H7 (cell line): ENCODE measurements at places on chromosomes 2 and 18.
A peak's percentile ranks its signal among the peaks of the same experiment; 100 is the strongest.

- no peak for DNase-seq
Observed at GRCh38 chr18:615092-615521, 18.3 kb downstream of the CLUL1 start.

DNA sequence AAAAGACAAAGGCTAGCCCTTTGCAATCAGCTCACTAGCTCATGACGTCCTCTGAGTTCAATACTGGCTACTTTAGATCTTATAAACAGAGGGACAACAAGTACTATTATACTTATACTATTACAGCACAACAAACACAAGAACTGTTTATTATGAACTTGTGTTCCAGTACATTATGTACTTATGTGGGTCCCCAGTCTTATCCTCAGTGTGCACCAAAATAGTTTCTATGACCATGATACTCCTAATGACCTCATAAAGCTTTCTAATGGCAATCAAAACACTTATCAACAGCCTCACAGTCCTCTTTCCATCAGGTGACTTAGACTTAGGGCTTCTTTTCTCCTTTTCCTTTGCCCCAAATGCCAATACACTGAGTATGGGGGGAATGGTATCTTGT, 614.4 kb downstream of the CNTNAP5 start:
- no peak for DNase-seq

DNA sequence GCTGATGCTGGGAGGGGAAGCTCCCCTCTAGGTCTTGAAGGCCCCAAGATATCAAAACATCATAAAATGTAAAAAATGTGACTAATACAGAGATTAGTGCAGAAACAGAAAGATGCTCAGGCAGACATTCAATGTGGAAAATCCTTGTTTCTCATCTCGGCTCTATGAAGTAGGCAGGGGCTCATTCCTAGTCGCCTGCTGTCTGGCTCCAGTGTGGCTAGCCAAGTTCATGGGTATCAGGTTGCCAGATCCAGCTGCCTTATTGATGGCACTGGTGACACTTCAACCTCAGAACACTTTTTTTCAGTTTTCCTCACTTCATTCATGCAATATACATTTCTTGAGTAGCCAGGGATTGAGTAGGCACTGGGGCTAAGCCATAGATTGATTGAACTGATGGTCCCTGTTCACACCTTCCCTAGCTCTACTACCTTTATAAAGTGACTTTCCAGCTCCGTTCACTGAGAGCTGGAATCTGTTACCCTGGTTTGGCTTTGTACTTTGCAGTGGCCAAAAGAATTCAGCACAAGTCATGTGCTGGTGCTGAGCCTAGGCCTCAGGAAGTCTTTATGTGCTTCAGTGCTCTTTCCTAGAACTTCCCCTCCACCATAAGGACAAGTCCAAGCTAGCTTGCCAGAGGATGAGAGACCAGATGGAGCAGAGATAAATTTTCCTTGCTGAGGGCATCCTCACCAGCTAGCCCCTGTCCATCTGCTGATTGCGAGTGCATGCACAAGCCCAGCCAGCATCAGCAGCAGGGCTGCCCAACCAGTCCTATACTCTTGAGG, 373.6 kb upstream of the ST6GAL2 start:
- no peak for DNase-seq

- peak; percentile 54 for DNase-seq
Observed at GRCh38 chr2:33412920-33413319, 63.5 kb upstream of the RASGRP3 start.

DNA sequence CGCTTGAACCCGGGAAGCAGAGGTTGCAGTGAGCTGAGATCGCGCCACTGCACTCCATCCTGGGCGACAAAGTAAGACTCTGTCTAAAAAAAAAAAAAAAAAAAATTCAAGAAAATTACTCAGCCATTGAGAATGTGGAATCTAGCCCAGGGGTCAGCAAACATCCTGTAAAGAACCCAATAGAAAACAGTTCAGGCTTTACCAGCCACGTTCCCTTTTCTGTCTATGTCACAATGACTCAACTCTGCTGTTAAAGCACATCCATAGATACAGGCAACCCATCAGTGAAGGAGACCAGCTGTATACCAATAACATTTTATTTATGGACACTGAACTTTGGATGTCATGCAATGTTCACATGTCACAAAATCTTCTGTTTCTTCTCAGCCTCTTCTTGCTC, 435.6 kb upstream of the GYPC start:
- no peak for DNase-seq

DNA sequence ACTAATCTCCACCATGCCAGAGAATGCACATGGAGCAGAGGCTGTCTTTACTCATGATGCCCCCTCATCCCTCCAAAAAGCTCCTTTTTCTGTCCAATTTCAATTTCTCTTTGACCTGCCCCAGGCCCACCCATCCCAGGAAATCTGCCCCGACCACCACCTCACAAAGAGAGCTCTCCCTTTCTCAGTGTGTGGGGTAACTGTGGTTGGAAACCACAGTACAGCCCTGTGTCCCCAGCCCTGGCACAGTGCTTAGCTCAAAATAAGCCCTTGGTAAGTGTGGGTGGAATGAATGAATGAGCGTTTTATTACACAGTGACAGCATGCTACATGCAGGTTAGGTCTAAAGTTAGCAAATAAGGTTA, 43.7 kb upstream of the CAB39 start:
- no peak for DNase-seq

GRCh38 chr18:68757126-68757525, 40.8 kb upstream of the CCDC102B start:
- DNase-seq: no peak

GRCh38 chr2:6676241-6676640, 189.5 kb downstream of the CMPK2 start:
- no peak for DNase-seq

GRCh38 chr18:21612125-21613039, at the start of gene SNRPD1:
TSS of gene SNRPD1 (plus strand) at chr18:21612314. CDS start at chr18:21612430, 116 bp downstream.
- DNase-seq: peak; percentile 96

DNA sequence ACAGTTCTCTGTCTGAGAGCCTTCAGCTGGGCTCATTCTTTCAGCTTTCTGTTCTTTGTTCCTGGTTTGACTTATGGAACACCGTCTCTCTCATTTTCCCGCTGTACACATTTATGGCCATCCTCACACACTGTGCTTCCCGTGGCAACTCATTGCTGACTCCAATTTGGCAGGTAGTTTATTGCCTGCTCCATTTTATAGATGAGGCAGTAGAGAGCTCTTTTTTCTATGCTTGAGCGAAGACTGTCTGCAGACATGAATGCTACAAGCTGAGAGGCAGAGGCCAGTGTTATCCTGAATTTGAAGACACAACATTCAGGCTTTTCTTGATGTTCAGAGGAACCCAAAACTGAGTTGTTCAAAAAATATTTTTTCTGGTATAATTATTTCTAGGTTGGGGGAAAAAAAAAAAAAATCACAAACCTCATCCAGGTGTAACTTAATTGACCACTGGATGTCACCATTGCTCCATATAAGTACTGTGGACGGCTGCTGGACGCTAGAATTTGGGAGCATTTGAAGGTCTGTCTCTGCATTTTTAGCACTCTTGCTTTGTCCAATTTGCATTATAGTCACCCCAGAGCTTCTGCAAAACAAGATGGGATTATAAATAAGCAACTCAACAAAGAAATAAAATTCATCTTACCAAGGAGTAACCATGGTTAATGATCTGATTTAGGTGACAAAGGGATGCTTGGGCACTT, 83.5 kb downstream of the HRH4 start:
- DNase-seq: peak; percentile 17

GRCh38 chr2:10042301-10043161, 819 bp upstream of the KLF11 start:
- DNase-seq: peak; percentile 90

DNA sequence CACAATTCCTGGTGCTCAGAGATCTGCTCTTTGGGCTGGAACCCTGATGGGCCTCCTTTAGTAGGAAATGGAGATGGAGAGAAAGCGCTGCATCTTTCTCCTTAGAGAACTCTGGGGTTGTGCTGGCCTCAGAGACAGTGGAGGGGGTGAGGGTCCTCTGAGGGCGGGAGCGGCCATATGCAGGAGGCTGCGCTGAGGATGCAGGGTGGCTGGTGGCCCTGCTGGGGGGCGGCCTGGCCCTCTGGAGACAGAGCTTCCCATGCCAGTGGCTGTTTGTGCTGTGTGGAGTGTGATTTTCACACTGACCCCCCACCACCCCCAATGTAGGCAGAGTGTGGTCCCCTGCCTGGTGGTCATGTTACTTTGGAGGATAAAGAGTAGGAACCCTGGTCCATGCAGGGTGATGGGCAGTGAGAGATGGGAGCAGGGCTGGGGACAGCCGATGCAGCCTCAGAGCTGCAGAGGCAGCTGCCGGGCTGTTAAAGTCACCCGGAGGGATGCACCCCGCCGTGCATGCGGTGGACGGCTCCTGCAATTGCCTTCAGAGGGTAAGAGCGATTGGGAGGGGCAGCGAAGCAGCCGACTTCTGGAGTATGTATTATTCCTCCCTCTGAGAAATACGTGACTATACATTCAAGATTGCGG, 194.6 kb downstream of the FAM210A start:
- peak; percentile 65 for DNase-seq

GRCh38 chr2:25301453-25302352, 40.0 kb downstream of the DNMT3A start:
- no peak for DNase-seq

DNA sequence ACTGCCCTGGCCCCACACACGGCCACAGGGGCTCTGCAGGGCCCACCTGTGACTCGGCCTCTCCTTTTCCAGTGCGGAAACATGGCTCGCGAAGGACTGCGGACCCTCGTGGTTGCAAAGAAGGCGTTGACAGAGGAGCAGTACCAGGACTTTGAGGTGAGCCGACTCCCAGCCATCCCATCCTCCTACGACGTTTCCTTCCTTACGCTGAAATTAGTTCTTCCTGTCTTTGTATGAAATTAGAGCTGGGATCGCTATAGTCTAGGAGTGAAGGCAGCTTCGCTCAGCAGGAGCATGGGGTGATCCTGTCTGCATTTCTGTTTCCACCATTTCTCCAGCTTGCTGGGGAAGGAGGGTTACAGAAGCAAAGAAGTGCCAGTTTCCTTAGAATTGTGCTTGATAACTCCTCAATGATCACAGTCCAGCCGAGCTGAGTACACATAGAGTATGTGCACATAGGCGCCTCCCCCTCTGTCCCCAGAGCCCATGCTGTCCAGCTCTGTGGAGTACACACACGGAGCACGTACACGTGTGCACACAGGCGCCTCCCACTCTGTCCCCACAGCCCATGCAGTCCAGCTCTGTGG, 59.1 kb upstream of the NFATC1 start:
- DNase-seq: no peak

DNA sequence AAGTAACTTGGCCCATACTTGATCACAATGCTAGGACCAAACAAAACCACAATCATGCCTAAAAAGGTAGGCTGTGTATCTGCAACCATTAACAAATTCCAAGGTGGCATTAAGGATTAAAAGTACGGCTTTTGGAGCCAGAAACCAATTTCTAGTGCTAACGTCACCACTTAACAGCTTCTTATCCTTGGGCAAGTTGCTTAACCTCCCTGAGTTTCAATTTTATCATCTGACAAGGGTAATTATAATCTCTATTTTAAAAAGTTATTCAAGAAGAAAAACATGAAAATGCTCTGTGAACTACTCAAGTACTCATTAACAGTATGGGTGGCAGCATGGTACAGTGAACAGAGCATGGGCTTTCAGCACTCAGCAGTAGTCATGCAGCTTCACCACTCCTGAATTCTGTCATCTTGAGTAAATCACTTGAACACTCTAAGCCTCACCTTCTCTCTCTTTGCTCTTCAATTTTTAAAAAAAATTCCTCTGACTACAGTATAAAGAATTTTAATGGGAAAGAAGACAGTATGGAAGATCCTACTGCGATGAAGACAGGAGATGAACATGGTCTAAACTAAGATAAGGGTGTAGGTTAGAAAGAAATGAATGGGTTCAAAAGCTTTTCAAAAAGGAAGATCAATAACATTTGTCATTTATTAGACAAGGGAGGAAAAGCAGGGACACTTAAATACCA, 69.2 kb downstream of the SS18 start:
- DNase-seq: no peak

DNA sequence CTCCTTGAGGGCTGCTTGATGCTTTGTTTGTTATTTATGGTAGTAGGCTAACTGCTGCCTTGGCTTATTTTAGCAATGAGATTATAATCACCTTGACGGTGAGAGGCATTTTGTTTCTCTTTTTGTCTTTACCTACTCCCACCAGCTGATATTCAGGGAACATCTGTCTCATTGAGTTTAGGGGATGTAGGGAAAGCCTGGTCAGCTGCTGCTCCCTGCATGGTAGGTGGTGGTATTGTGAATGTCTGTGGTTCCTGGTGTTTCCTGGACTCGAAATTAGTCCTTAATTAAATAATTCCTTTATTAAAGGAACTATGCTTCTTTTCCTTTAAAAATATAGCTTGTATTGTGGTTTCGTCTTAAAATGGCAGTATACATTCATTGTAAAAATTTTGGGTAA, 77.8 kb downstream of the ADAM23 start:
- DNase-seq: peak; percentile 5

GRCh38 chr2:104026725-104027124, 827.2 kb upstream of the POU3F3 start:
- DNase-seq: no peak

- DNase-seq: no peak
Observed at GRCh38 chr2:10382354-10383061, 65.6 kb downstream of the ODC1 start.

GRCh38 chr18:12307701-12308385, at the start of gene TUBB6:
TSS of gene TUBB6 (plus strand) at chr18:12308241. CDS start at chr18:12308293, 52 bp downstream.
- peak; percentile 97 for DNase-seq

- no peak for DNase-seq
Observed at GRCh38 chr2:200352636-200353035, 46.1 kb downstream of the SPATS2L start.

DNA sequence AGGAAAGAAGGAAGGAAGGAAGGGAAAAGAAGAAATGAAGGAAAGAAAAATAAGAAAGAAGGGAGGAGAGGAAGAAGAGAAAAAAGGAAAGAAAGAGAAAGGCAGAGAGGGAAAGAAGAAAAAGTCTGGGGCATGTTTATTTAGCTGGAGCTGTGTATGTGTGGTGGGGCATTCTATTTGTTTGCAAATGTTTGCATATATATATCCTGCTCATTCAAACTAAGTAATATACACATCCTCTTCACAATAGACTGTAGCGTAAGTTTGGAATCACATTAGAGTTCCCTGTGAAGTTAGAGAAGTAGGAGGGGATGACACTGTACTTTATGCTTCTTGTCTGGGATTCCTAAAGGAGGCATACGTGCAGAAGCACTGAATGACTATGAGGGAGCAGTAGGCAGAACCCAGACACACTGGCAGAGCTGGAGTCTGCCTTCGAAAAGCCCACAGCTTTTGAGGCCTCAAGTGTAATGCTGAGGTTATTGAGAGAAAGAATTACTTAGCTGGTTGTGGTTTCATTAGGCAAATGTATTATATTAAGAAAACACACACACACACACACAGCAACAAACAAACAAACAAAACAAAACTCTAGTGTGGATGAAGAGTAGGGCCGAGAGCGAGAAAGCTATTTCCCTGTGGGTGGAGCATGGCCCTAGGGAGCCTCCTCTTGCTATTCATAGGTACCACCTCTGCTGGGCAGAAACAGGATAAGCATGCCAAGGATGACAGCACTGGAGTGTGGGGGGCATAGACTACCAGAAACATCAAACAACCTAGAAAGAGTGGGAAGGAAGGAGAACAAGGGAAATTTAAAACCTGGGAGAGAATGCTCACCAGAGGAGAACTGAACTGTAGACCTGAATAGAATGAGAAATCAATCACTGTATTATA, 905.1 kb upstream of the NXPH2 start:
- peak; percentile 28 for DNase-seq

GRCh38 chr2:145495590-145495989, 975.7 kb upstream of the ZEB2 start:
- DNase-seq: no peak
